Neural progenitor cell (in vitro differentiated cells): ENCODE measurements at places on chromosomes 6 and 20. TPM values are rescaled to one million over a fixed set of nuclear protein-coding genes. Genes with fewer than 3 reads are reported as not detected.

USP49 gene
- total RNA-seq: 25.0 and 30.7 TPM in 2 replicates

NCOA7 gene
- 2.8 and 7.7 TPM in 2 replicates for total RNA-seq

- no peaks in the 10 kb centered on the region for H3K27me3 ChIP-seq
- no peaks in the 10 kb centered on the region for H3K4me1 ChIP-seq
- no peaks in the 10 kb centered on the region for H3K36me3 ChIP-seq
- H3K4me3 ChIP-seq: no peak overlapping the region
- no peak for DNase-seq
- H3K27ac ChIP-seq: no peak overlapping the region
Observed at GRCh38 chr20:7770578-7770977, 169.7 kb downstream of the HAO1 start.

GRCh38 chr6:137201006-137201405, 18.2 kb downstream of the IFNGR1 start:
- no peak overlapping the region for H3K4me3 ChIP-seq
- no peak for DNase-seq
- H3K27ac ChIP-seq: no peak overlapping the region
- H3K36me3 ChIP-seq: peaks cover 35% of the 10 kb centered on the region

GRCh38 chr20:1368448-1369199, 24.2 kb downstream of the FKBP1A start:
- DNase-seq: no peak
- no peaks in the 10 kb centered on the region for H3K27me3 ChIP-seq
- H3K27ac ChIP-seq: no peak overlapping the region
- no peaks in the 10 kb centered on the region for H3K4me1 ChIP-seq
- H3K36me3 ChIP-seq: no peaks in the 10 kb centered on the region

RAD21L1 gene
- not detected in 2 replicates for total RNA-seq

DNA sequence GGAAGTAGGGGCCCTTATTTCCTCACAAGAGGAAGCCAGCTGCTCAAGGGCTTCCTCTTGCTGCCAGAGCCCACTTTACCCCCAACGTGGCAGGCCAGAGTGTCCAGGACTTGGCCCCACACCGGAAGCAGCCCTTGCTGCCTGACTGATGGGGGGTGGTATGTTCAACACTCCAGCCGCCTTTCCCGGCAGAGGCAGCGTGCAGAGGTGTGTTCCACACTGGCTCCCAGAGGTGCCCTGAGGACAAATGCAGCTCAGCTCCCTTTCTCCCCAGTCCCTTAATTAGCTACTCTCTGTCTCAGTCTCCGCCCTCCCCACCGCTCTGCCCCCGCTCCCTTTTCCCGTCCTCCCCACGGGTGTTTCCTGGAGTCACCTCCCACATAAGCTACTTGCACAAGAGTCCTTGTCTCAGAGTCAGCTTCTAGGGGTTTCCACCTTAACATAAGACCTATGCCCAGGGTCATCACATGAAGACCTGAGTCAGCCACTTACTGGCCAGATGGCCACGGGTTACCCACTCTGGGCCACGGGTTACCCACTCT, 61.7 kb upstream of the SHLD1 start:
- no peaks in the 10 kb centered on the region for H3K27me3 ChIP-seq
- no peak overlapping the region for H3K4me3 ChIP-seq
- no peak overlapping the region for H3K27ac ChIP-seq
- no peaks in the 10 kb centered on the region for H3K36me3 ChIP-seq
- no peak for DNase-seq

- H3K4me3 ChIP-seq: no peak overlapping the region
- no peak overlapping the region for H3K27ac ChIP-seq
- H3K27me3 ChIP-seq: no peaks in the 10 kb centered on the region
- no peaks in the 10 kb centered on the region for H3K4me1 ChIP-seq
- no peaks in the 10 kb centered on the region for H3K36me3 ChIP-seq
Observed at GRCh38 chr20:23939641-23940040, 48.9 kb downstream of the GGTLC1 start.

DNA sequence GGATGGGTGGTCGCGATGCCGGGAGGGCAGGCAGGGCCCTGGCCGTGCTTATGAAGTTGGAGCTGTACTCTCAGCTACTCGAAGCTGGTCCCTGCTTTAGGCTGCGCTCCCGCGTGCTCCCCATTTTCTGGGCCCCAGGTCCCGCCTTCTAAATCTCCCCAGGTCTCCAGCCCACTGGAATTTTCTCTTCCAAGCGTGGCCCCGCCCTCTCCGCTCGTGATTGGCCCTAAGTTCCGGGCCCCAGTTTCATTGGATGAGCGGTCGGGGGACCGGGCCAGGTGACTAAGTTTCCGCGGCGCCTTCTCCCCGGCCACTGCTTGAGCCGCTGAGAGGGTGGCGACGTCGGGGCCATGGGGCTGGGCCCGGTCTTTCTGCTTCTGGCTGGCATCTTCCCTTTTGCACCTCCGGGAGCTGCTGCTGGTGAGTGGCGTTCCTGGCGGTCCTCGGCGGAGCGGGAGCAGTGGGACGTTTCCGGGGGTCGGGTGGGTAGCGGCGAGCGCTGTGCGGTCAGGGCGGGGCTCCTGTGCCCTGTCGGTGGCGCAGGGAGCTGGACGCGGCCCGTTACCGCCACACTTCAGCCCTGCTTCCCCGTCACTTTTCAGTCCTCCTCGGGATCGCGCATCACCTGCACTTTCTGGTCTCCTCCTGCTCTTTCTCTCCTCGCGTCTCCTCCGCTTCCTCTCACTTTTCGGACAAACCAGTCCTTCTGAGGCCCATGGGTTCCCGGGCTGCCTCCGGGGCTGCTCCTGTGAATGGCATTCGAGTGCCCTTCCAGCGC, at the start of gene MICA:
TSS of gene MICA (plus strand) at position 313 of the 778 bp plus-strand sequence. CDS start at position 351, 38 bp downstream.
- H3K27me3 ChIP-seq: peaks cover 34% of the 10 kb centered on the region
- peak within 1 kb of the TSS; percentile 83 for H3K4me3 ChIP-seq
- DNase-seq: peak; percentile 97
- no peaks in the 10 kb centered on the region for H3K36me3 ChIP-seq

DNA sequence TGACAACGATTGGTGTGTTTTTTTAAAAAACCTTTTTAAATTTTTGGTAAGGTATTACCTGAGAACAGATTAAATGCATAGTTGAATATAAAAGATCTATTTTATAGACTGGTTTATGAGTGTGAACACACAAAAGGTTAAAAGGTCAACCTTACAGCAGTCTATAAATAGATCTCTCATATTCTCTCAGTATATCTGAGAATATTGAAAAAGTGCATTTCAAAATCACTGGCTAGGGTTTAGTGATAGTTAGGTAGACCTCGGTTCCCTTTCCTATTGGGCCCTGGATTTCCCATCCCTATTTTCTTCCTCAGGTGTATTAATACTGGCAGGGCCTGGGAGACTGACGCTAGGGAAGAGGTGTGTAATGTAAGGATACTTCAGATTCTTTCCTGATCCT, 723 bp upstream of the ZNF451 start:
- H3K27me3 ChIP-seq: no peaks in the 10 kb centered on the region
- peak overlapping the region; percentile 8 for H3K27ac ChIP-seq
- peaks cover 8% of the 10 kb centered on the region for H3K36me3 ChIP-seq
- H3K4me3 ChIP-seq: peak overlapping the region; percentile 54
- peak; percentile 11 for DNase-seq

- no peak overlapping the region for H3K27ac ChIP-seq
- DNase-seq: no peak
- no peaks in the 10 kb centered on the region for H3K36me3 ChIP-seq
- no peaks in the 10 kb centered on the region for H3K4me1 ChIP-seq
- H3K4me3 ChIP-seq: no peak overlapping the region
- H3K27me3 ChIP-seq: no peaks in the 10 kb centered on the region
Observed at GRCh38 chr6:22667855-22668254, 98.5 kb downstream of the HDGFL1 start.

DNA sequence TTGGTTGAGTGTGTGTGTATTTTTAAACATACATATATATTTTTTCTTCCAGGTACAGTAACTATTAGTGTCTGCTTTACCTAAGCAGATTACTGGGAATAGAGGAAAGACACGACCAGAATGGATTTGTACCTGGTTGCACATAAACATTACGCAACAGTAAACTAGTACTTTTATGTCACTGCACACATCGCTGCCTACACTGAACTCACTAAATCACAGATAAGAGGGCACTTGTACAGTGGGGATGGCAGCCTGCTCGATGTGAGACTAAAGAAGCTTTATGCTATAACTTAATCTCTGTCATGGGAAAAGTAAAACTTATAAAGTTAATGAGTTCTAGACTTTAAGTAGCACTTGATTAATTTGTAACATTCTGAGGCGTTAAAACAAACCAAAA, 89.5 kb upstream of the SIM1 start:
- no peak for DNase-seq
- no peak overlapping the region for H3K4me3 ChIP-seq
- no peaks in the 10 kb centered on the region for H3K36me3 ChIP-seq
- no peak overlapping the region for H3K27ac ChIP-seq
- no peaks in the 10 kb centered on the region for H3K27me3 ChIP-seq

DNA sequence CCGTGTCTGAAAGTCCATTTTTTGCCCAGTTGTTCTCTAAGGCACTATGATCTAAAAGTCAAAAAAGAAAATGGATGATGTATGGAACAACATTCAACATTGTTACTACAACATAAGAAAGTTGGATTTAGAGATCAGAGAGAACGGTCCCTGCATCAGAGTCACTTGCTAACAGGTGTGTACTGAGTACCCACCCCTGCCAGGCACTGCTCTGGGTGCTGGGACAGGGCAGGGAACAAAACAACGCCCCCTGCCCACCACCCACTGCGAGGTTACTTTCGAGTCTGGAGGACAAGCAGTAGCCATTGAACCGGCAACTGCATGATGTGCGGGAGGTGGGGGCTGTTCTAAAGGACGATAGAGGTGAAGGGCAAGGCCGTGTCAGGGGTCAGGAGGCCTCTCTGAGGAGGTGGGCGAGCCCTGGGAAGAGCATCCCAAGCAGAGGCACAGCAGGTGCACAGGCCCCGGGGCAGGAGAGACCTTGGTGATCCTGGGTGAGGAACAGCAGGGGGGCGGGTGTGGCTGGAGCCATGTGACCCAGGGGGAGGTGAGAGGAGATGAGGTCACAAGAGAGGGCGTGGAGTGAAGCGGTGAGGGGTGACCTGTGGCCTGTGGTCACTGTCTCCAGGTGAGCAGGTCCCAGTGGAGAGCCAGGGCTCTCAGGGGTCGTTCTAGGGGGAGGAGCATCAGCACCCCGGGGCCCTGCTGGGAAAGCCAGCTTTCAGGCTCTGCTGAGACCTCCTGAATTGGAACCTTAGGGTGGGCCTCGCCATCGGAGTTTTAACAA, 197.5 kb upstream of the SULF2 start:
- H3K4me3 ChIP-seq: no peak overlapping the region
- no peaks in the 10 kb centered on the region for H3K36me3 ChIP-seq
- peaks cover 15% of the 10 kb centered on the region for H3K4me1 ChIP-seq
- H3K27ac ChIP-seq: no peak overlapping the region
- no peak for DNase-seq

DNA sequence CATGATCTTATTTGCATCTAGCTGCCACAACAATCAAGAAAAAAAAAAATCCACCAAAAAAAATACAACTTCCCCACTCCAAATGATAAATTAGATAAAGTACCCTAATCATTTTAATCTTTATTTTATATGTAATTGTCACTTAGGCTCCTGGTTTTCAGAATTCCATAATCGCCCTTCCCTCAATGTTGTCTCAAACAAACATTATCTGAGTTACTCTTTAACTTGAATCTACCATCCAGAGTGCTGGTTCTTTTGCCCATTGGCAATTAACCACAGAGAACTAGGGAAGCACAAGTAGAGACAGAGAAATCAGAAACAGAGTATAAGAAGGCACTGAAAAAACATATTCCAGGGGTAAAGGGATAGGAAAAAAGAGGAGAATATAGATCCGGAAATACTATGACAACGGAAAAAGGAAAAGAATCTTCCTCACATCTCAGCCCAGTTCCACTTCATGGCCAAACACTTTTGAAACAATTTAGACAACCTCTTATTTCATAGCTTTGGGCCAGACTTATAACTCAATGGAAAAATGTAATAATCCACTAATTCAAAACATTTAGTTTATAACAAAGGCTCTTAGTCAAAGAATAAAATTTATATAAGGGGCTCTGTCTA, 861 bp upstream of the NHSL1 start:
- H3K27me3 ChIP-seq: no peaks in the 10 kb centered on the region
- H3K36me3 ChIP-seq: no peaks in the 10 kb centered on the region
- peak overlapping the region; percentile 32 for H3K4me3 ChIP-seq
- no peak for DNase-seq
- peaks cover 44% of the 10 kb centered on the region for H3K4me1 ChIP-seq
- H3K27ac ChIP-seq: no peak overlapping the region

DNA sequence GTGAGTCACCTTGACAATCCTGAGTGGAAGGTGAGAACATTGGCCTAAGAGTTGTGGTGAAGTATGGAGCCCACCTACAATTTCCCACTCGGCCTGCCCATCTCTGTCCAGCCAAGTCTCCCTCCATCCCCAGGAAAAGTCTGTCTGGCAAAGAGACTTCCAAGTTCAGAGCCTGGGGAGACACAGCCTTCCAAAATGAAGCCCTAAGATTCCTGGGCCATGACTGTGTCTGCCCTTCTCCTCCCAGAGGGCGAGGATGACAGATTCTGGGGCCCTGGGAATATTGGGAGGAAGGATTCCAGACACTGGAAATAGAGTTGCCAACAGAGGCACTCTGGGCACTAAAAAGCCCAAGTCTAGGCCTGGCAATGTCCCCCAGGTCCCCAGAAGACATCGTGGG, 176.8 kb downstream of the NFATC2 start:
- no peak for DNase-seq
- no peaks in the 10 kb centered on the region for H3K4me1 ChIP-seq
- no peaks in the 10 kb centered on the region for H3K27me3 ChIP-seq
- no peaks in the 10 kb centered on the region for H3K36me3 ChIP-seq
- H3K4me3 ChIP-seq: no peak overlapping the region
- H3K27ac ChIP-seq: no peak overlapping the region

PDYN gene
- 0.12 and 0.30 TPM in 2 replicates for total RNA-seq

SOBP gene
- total RNA-seq: 11.0 and 12.6 TPM in 2 replicates

DNA sequence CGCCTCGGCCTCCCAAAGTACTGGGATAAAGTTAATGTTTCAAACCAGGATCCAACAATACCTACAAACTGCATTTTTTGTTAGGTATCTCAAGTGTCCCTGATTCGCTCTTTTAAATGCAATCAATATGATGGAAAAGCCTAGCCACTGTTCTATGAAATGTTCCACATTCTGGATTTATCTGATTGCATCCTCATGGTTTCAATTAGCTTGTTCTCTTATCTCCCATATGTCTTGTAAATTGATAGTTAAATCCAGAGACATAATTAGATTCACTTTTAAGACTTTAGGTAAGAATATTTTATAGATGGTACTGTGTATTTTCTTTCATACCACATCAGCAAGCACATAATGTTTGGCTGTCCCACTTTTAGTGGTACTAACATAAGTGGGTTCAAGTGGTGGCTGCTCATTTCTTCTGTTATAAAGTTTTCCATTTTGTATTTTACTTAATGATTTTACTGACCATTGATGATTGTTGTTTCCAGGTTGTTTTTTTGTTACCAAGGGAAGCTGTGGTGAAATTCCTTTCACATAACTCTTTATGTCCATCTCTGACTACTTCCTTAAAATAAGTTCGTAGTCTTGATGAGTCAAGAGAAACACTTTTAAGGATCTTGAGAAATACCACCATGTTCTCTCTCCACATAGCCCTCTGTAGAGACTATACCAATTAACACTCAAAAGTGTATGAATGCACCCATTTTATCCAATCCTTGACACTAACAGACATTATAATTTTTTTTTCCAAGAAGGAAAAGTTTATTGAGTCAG, 40.5 kb downstream of the RNGTT start:
- no peaks in the 10 kb centered on the region for H3K27me3 ChIP-seq
- H3K4me1 ChIP-seq: no peaks in the 10 kb centered on the region
- no peak for DNase-seq
- H3K4me3 ChIP-seq: no peak overlapping the region
- H3K36me3 ChIP-seq: no peaks in the 10 kb centered on the region
- H3K27ac ChIP-seq: no peak overlapping the region

- no peak overlapping the region for H3K27ac ChIP-seq
- no peak overlapping the region for H3K4me3 ChIP-seq
- no peak for DNase-seq
- H3K4me1 ChIP-seq: peaks cover 2% of the 10 kb centered on the region
- no peaks in the 10 kb centered on the region for H3K27me3 ChIP-seq
Observed at GRCh38 chr20:19624221-19624965, 133.7 kb upstream of the RIN2 start.

TMC2 gene
- not detected in 2 replicates for total RNA-seq
